ENCODE measurements at places on chromosomes 5 and 9. TPM values are rescaled to one million over a fixed set of nuclear protein-coding genes. Genes with fewer than 3 reads are reported as not detected.

Gene ZNF367
- 51.9 TPM for total RNA-seq

Gene ZNF879
- total RNA-seq, result 3.9 TPM

Gene SLIT3
- total RNA-seq, result 0.72 TPM

Gene LCN10
- total RNA-seq, result 1.1 TPM

Gene NRARP
- 2.3 TPM for total RNA-seq

Gene NDST1
- total RNA-seq, result 2.8 TPM

Gene CFAP157
- total RNA-seq, result not detected

GRCh38 chr5:26553079-26553478 is 485.3 kb downstream of the CDH9 start:
- DNase-seq, result no peak

DNA sequence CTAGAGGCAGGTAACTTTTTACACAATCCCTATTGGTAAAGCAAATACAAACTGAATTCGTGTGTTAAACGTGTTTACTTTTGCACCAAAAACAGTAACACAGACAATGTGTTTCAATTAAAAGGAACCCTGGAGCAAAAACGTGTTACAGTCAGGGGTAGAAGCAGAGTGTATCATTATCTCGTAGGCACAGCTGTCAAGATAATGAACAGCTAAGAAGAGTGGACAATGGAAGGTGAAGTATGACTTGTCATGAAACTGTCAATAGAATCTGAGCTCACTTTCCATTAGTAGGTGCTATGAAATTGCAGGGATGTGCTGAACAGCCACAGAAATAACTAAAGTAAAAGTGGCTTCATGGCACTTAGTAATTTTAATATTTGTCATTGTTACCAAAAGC is 1229.8 kb upstream of the WWC1 start:
- DNase-seq, result no peak

DNA sequence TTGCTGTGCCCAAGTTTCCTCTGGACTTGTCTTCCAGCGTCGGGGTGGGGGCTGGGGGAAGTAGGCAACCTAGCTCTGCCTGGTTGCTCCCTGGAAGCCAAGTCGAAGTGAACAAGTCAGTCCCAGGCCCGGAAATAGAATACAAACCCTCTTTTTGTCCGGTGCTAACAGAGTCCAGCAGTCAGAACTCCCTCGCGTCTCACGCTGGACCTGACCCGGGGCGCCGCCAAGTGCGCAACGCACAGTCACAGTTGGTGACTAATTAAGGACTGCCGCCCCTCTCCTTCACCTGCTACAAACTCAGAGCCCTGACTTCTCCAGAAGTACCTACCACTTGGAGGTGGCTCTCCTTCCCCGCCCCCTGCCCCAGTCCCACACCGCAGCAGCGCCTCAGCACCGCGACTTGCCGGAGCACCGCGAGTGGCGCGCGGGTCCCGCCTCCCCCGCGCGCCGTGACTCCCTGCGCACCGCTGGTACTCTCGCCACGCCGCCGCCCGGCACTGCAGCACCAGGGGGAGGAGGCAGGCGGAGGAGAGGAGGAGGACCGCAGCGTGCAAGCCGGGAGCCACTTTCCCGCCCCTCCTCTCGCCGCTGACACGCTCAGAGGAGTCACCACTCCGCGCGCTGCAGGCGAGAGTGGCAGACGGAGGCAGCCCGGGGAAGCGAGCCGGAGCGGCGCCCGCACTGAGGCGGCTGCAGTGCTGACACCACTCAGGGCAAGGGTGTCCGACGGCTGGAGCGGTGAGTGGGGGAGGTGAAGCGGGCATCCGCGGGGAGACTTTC is at the start of gene SV2C:
TSS of gene SV2C (plus strand) at position 612 of the 783 bp plus-strand sequence. CDS start 48,368 bp downstream, outside the sequence.
- no peak for DNase-seq

DNA sequence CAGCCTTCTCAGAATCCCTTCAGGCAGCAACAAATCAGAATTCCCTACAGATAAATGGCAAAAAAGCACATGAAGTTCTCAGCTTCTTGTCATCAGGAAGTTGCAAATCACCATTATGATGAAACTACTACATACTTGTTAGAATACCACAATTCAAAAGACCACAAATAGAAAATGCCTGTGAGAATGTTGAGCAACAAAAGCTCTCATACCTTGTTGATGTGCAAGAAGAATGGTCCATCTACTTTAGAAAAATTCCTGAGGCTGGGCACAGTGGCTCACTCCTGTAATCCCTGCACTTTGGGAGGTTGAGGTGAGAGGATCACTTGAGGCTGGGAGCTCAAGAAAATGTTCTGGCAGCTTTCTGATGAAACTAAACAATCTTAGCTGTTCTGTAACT is 278.1 kb downstream of the ICE1 start:
- DNase-seq, result no peak

GRCh38 chr9:83281306-83282255 is 218.6 kb upstream of the RASEF start:
- DNase-seq, result no peak

- no peak for DNase-seq
These were observed 83.5 kb downstream of the COL5A1 start for GRCh38 chr9:134724912-134725604.

DNA sequence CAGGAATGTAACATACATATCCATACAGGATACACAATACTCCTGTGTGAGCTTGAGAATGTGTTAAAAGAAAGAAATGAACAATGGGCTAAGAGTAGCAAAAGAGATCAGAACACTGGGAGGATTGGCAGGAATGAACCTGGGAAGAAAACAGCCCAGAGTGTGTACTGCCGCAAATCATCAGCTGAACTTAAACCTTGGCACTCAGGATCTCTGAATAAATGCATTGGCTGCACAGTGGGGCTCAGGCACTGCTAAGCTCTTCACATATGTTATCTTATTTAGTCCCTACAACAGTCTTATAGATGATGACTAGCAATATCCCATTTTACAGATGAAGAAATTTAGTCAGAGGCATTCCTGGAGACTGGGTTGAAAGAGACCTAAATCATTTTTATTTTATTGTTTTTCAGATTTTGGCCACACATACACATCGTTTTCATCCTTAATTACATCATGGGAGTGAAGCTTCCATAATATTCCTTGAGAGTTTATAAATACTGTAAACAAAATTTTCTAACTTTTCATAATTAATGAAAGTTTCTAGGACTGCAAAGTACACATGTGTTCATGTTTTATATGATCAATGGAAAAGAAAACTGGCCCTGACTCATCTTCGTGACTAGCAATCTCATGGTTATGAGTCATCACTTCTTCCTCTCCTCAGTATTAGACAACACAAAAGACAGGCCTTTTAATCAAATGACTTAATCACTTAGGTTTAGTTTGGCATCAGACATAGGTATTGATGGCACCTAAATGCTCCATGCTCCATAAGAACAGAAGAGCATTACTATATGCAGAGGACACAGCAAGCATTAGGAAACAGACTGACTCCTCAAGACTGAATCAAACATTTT is 59.2 kb downstream of the CDH18 start:
- DNase-seq, result no peak

DNA sequence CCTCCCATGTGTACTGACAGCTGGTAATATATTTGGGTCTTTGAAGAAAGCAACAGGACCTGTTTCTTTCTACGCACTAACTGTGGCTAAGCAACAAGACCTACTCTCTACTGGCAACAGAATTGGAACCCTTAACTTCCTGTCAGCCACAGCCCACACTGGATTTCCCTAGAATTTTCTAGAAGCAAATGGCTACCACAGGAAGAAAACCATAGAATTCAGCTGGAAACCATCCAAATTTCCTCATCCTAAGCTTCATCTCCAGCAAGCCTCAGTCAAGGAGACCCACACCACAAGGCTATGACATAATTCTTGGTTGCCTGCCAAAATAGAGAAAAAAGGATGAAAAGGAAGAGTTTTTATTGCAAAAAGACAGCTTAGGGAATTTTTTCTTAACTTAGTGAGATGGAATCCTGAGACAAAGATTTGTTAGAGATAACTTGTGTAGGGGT is 171.8 kb upstream of the TNC start:
- no peak for DNase-seq

DNA sequence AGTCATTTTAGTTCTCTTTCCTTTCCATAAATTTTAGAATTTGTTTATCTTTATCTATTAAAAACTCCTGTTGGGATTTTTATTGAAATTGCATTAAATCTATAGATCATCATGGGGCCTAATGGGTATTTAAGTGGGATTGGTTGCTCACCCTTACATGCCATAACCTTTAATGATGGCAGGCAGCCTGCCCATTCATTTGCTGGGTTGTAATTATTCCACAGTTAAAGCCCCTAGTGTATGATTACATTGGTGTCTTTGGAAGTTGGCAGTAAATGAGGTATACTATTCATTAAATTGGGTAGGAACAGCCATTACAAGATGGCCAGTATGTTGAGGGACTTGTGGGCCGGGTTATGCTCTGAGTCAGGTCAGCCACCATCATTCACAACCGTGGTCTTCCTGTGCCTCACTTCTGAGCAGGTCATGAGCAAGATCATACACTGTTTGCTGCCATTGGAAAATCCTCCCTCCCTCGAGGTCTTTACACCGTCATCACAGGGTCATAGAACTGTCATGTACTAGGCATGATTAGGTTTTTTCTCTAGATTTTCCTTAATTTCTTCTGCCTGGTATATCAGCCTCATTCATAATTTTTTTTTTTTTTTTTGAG is 59.5 kb downstream of the CYSTM1 start:
- no peak for DNase-seq

DNA sequence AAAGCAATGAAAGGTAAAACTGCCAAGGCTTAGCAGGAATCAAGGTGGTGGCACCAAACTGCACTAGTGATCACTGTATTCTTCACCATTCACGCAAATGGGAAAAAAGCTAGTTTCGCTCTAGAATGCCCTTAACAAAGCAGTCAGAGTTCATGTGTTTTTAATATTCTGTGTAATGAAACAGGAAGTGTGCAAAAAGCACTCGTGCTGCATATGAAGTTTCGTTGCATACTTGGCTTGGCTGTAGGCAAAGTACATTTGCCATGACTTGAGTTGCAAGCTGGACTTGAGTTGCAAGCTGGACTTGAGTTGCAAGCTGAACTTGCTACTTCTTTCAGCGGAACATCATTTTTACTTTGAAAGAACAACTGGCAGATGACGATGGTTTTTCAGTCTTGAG is 55.4 kb downstream of the FOXI1 start:
- DNase-seq, result no peak

DNA sequence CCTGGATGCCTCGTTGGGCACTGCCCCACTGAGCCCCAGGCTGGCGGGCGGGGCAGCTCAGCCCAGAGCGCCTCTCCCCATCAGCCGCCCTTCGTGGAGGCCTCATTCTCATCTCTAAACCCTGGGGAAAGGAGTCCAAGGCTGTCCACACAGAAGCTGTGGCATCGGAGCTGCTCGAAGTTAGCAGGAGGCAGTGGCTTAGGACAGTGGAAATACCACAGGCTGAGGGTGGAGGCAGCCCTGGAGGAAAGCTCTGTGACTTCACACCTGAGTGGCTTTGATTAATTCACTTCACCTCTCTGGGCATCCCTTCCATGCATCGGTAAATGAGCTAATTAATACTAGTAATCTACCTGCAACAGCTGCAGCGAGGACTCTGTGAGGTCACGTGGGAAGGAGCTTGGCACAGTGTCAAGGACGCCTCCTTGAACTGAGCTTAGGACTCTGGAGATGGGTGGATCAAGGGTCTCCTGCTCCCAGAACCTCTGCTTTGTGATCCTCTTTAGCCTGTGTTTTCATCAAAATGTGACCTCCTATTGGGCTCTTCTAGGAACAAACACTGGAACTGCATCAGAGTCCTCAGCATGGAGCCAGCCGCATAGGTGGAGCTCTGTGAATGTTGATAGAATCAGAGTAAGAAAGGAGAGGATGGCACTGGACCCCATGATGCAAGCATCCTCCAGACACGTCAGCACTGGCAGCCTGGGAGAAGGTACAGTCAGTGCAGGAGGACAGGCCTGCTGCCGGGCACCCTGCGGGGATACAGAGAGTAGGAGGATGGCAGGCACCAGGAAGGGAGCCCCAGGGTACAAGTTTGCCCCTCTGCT is 842 bp upstream of the ANGPTL2 start:
- no peak for DNase-seq
